Umbilical cord (tissue), 2 donors: ENCODE measurements at places on chromosomes 2 and 18.

GRCh38 chr2:181923121-181923520 lies 31.6 kb downstream of the ITPRID2 start:
- DNase-seq: no peak

- DNase-seq: no peak
These were observed 135.2 kb upstream of the RBMS1 start for GRCh38 chr2:160628811-160629210.

- no peak for DNase-seq
These were observed 22.6 kb downstream of the EIF4E2 start for GRCh38 chr2:232573042-232573441.

- DNase-seq: no peak
These were observed 298.0 kb upstream of the SOX11 start for GRCh38 chr2:5394223-5394622.

DNA sequence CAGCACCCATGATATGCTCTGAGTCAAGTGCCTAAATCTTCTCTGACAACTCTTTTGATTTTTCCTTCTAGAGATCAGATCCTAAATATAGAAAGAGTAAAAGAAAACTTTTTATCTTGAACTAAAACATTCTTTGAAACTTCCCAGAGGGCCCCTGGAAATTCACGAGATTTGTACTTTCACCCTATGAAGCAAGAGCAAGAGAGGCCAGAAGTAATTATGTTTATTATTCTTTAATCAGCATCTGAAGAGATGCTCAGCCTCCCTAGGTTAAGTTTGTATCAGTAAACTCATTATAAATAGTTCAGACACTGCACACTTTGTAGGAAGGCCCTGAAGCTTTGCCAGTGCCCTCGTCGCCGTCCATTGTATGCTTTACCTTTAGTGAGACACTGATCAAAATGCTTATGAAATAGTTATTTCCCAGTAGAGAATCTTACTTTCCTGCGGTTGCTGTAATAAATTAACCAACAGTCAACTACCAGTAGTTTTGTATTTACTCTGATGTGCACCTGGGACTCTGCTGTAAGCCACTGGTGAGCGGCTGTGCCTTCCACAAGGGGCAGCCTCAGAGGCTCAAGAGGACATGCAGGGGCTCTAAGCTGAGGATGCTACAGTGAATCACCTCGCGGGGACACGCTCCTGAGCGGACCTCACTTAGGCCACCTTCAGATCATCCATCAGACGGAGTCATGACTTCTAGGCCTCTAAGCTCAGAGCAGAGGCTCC lies 71.9 kb downstream of the BIN1 start:
- DNase-seq: no peak

GRCh38 chr2:149087751-149088150 lies 49.3 kb downstream of the LYPD6B start:
- no peak for DNase-seq

DNA sequence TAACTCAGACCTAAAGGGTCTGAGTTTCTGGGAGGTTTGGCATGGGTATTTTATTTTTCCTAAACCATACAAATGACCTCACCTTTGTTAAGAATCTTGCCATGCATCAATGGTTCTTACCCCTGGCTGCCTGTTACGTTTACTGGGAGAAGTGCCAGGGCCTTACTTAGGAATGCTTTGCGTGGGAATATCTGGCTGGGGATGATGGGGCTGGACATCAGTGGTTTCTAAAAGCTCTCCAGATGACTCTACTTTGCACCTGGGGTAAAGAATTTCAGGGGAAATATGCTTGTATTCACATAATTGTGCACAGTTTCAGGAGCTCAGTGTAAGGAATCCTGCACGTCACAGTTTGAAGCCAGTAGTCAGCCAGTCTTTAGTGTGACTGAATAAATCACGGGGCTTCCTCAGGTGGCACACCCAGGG lies 18.2 kb upstream of the DAW1 start:
- no peak for DNase-seq

GRCh38 chr2:221399183-221399582 lies 172.9 kb downstream of the EPHA4 start:
- no peak for DNase-seq

- no peak for DNase-seq
These were observed 58.6 kb downstream of the ADCYAP1 start for GRCh38 chr18:963276-963675.

- DNase-seq: no peak
These were observed 23.6 kb downstream of the STARD7 start for GRCh38 chr2:96184989-96185388.
